Type B pancreatic cell (in vitro differentiated cells): ENCODE measurements at places on chromosomes 5 and 9.
A peak's percentile ranks its signal among the peaks of the same experiment; 100 is the strongest.

DNA sequence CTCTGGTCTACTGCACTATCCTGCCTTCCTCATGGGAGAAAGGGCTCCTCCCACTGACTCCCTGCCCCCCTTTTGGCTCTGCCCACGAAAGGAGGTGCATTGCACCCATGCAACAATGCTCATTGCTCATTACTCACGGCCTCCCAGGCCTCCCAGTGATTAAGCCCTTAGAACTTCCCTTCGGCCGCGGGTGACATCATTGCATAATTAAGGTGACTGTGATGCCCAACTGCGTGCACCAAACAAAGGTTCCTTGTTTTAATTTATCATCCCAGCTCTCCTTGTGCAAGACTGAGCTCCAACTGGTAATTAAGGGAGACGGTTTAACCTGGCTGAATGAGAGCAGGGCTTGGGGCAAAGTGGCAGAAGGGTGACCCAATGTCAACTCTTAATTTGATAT, 180.4 kb downstream of the GAS1 start:
- DNase-seq = no peak

DNA sequence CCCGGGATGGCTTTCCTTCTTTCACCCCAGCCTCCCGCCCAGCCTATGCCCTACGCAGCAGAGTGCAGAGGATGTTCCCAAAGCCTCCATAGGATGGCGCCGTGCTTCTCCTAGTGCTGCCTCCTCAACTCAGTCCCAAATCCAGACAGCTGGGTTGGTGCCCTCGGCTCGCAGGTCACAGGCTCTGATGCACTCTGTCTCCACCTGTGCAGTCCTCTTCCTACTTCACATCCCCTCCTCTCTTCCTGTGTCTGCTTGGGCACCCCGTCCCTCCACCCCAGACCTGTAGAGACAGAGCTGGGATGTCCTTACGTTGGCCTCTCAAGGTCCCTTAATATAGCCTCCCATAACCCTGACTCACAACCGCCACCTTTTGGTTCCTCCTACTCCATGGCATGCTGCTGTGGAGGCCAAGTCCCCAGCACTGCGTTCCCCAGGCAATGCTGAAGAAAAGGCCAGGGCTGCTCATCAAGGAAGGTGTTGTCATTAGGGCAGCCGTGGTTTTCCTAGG, 314.4 kb downstream of the GADD45G start:
- no peak for DNase-seq

- DNase-seq = no peak
Observed at GRCh38 chr5:35050541-35051126, 2.9 kb upstream of the AGXT2 start.

DNA sequence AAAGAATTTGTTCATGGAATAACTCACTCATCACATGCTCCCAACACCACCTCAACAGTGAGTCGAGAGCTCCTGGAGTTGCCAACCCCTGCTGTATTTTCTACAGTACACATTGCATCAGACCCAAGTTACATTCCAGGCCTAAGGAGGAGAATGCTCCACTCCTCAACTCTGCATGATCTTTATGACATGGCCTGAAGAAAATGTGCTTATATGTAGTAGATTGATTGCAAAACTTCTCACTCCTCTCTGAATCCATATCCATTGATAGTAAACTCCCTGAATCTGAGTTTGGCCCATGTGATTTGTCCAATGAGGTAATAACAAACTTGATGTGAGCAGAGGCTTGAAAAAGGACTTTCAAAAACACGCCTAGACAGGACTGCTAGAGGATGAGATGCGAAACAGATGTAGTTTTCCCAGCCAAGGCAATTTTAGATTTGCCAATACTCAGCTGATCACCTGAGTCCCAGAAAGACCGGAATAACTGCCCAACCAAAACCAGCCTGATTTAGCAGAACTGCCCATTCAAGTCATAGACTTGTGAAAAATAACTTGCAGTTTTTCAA, 29.0 kb upstream of the PAPPA start:
- no peak for DNase-seq

GRCh38 chr5:150101023-150101422, 14.7 kb upstream of the CSF1R start:
- DNase-seq = no peak

DNA sequence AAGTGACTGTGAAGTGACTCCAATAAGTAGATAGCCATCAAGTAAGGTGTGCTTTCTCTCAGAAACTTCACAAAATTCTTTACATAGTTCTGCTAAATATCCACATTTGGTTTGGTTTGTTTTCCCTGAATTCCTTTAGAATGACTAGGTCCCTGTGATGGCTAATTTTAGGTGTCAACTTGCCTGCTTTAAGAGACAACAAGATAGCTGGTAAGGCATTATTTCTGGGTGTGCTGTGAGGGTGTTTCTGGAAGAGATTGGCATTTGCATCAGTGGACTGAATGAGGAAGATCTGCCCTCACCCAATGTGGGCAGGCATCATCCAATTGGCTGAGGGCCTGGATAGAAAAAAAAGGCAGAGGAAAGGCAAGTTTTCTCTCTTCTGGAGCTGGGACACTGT, 8.3 kb upstream of the PTBP3 start:
- no peak for DNase-seq

- no peak for DNase-seq
Observed at GRCh38 chr9:124855944-124856765, 2.9 kb downstream of the WDR38 start.

- no peak for DNase-seq
Observed at GRCh38 chr5:654071-654778, 38.9 kb downstream of the TPPP start.

- DNase-seq = no peak
Observed at GRCh38 chr9:112169368-112169767, 5.7 kb downstream of the SUSD1 start.

DNA sequence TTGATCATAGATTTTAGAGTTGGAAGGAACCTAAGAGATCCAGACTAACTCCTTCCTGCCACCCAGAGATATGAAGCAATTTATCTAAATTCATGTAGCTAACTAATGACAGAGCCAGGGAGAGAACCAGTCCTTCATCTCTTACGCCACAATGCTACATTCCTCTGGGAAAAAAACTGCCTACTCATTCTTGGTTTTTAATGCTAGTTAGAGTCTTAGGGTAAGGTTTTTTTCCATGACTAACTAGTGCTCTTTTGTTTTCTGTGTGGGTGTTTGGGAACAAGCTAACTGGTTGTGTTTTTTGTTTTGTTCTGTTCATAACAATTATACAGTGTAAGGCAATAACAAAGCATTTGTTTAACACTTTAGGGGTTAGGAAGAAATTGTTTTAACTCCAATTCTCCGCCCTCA, 52.4 kb downstream of the SLC44A1 start:
- DNase-seq = no peak

GRCh38 chr5:170267431-170268152, 30.0 kb downstream of the LCP2 start:
- peak; percentile 74 for DNase-seq

- no peak for DNase-seq
Observed at GRCh38 chr9:125810161-125810560, 63.0 kb downstream of the PBX3 start.

- no peak for DNase-seq
Observed at GRCh38 chr5:14669975-14670374, 5.5 kb downstream of the OTULIN start.

GRCh38 chr9:97596906-97597305, 36.3 kb downstream of the TSTD2 start:
- no peak for DNase-seq

- no peak for DNase-seq
Observed at GRCh38 chr9:106864373-106865143, 1.6 kb downstream of the ZNF462 start.

DNA sequence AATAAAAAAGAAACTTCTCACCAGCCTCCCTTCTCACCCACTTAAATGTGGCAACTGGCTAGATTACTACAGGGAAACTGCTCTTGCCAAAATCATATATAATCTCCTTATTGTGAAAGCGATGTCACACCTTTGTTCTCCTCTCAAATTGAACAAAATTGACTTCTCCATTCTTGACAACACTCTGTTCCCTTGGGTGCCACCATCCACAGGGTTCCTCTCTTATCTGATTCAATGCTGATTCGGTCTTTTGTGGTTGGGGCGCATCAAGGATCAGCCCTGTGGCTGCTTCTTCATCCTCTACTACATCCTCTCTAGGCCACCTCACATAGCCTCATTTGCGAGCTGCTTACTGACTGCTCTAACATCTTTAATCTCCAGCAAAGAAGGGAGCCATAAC, 86.1 kb downstream of the EDIL3 start:
- no peak for DNase-seq

- DNase-seq = peak; percentile 88
Observed at GRCh38 chr9:128098297-128099230, 29.0 kb downstream of the PTGES2 start.

- DNase-seq = no peak
Observed at GRCh38 chr5:68074633-68075032, 140.9 kb upstream of the PIK3R1 start.

DNA sequence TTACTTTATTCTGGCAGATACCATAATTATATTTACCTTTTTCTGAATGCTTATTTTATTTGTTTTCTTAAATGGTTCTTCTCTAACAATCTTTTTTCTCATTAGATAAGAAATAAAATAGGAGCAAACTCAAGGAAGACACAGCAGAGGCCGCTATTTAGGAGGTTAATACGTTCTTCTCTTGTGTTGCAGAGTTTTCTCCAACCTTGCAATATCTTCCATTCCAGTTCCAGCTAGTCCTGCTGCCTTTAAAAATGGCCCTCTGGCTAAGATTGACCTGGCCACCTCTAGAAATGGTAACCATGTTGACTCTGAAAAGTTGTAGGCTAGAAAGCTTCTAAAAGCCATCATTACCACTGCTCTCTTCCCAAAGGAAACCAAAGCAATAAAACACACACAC, 718.8 kb downstream of the MAT2B start:
- DNase-seq = no peak

GRCh38 chr9:134175291-134175807, 11.0 kb upstream of the RNU6ATAC start:
- no peak for DNase-seq

DNA sequence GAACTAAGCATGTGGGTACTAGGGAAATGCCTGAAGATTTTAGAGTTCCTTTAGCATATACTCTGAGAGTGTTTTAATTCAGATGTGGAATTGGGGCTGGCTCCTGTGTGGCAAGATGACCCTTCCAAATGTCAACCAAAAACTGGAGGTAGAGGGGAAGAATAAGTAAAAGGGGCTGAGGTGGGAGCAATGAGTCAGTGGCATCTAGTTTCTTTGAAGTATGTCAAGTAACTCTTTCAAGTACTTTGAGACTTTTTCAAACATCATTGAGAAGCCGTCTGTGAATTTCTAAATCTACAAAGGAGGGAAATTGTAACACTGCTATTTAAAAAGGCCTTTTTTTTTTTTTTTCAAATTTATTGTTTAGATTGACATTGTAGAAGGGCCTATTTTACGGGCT, 184.4 kb downstream of the MAN2A1 start:
- no peak for DNase-seq

DNA sequence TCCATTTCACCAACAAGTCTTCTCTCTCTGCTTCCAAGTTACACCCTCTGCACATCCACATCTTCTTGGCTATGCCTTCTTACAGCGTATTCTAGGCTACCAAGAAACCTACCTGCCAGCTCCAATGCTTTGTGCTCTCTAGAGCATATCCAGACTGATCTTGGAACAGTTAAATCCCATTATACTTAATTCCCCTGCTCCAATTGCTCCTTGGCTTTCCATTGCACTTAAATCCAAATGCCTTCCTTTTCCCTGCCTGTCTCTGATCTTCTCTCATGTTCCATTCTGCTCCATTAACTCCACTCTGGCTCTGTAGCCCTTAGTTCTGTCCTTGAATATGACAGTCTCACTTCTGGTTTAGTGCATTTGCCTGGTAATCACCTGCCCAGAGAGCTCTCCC, 322.4 kb downstream of the LRRC70 start:
- no peak for DNase-seq

- no peak for DNase-seq
Observed at GRCh38 chr5:157544623-157544989, 31.0 kb downstream of the ADAM19 start.

- DNase-seq = no peak
Observed at GRCh38 chr5:140328036-140328764, 18.2 kb downstream of the HBEGF start.

- DNase-seq = no peak
Observed at GRCh38 chr9:112021742-112022141, 125.1 kb downstream of the UGCG start.

DNA sequence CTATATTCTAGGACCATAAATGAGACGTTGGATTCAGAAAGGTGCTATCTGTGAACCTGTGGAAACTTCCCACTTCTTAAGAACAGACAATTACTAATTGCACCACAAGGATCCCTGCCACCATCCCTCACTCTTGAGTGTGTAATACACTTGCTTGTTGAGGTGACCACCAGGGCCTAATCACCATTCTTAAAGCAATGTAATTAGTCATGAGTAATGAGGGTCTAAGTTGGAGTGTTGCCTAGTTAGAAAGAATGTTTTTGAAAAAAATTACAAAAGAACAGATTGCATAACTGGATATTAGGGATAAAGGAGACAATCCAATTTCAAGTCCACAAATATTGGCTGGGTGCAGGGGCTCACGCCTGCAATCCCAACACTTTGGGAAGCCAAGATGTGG, 56.9 kb upstream of the TRIO start:
- no peak for DNase-seq

DNA sequence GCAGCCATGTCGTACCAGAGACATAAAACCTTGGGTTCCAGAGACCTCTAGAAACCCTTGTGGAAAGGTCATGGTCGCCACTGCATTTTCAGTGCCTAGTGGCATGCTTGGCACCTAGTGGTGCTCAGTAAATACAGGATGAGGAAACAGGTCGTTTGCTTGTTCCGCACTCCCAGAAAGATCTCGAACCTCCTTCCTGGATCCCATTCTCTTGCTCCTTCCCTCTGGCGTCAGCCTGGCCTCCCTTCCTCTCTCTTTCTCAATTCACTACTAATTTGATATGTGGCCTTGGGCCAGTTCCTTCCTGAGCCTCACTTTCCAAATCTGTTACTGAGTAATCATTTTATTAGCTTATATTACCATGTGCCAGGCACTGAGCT, 4.4 kb downstream of the NDST1 start:
- no peak for DNase-seq

DNA sequence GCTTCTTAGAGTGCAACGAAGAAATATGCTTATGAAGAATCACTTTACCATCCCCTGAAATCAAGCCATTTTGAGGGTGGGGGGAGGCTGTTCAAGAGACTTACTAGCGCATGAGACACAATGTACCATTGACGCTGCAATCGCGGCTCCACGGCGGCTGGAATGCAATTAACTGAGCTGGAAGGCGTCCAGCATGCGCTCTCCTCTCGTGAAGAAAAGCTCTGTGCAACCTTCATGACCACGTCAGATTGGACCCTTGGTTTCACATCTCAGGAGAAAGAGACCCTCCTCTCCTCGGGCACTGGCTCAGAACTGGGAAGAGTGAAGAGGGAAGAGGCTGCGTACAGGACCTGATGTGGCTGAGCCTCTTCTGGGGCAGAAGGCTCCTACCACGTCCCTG, 138.5 kb upstream of the IRX2 start:
- DNase-seq = peak; percentile 58
